ACHN (cell line): ENCODE measurements at places on chromosomes 2 and 18.

GRCh38 chr2:218716070-218716469 lies 5.4 kb downstream of the TTLL4 start:
- DNase-seq, result no peak

- peak; percentile 3 for DNase-seq
These were observed 83.5 kb upstream of the RAB12 start for GRCh38 chr18:8525692-8526091.

DNA sequence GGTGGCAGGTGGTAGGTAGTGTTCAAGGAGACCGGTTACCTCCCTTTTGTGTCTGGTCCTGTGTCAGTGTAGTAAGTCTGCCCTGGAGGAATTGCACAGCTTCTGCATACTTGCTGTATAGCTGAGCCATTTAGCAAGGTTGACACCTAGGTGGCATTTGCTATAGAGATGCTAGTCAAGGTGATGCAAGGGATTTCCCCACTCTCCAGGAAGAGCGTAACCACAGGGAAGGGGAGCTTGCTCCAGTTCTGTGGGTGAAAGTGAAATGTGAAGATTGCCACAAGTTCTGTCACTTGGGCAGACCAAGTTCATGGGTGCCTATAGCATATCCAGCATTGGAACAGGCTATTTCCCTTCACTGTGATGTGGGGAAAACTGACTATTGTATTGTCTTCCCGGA lies 28.1 kb downstream of the NAT8 start:
- DNase-seq, result no peak

DNA sequence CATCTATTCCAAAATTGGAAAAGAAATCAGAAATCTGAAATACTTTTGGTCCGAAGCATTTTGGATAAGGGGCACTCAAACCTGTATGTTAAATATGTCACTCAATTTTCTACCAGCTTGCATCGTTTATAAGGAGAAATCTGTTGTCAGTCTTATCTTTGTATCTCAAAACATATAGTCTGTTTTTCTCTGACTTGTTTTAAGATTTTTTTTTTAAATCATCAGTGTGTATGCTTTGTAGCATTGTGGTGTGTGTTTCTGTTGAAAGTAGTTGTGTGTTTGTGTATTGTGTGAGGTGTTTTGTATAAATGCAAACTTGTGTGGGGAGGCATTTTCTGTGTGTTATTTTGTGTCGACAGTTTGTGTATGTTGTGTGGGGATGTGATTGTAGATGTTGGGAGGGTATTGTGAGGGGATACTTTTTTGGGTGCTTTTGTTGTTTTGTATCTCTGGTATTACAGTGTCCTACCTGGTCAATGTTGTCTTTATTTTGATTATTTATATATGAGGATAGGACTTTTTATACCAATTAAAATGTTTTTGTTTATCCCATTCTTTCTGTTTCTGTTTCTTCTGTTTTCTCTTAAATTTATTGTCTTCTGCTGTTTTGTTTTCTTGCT lies 30.9 kb downstream of the SMCHD1 start:
- peak; percentile 13 for DNase-seq

DNA sequence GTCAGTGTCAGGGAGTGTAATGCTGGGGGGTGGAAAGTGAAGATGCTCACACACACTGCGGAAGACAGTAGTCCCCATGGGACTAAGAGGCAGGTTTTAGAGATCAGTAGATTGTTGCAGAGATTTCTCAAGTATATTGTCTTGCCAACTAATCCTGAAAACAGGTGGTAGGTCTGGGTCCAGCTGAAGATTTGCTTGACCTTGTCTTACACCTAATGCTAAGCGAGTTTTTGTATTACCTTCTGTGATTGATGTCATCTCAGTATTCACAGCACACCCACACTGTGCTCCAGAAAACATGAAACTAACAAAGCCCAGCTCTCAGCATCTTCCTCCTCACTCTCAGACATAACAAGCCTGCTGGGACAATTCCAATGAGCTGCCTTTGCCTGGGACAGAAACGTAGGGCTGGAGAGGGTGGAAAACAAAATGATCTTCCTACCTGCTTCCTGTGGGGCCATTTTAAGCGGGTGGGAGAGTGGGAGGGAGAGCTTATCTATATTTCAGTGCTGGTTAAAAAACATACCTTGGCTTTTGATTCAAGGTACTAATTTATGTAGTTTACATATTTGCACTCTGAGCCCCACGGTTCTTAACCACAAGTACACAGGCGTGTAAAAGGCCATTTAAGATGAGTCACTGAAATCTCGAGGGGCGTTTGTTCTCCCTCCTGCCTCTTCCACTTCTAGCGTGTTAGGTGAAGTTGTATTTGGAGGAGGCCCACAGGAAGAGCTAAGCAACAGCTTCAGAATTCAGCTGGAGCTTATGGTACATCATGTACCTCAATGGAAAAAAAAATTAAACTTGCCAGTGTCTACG lies 23.1 kb upstream of the RBMS1 start:
- no peak for DNase-seq

DNA sequence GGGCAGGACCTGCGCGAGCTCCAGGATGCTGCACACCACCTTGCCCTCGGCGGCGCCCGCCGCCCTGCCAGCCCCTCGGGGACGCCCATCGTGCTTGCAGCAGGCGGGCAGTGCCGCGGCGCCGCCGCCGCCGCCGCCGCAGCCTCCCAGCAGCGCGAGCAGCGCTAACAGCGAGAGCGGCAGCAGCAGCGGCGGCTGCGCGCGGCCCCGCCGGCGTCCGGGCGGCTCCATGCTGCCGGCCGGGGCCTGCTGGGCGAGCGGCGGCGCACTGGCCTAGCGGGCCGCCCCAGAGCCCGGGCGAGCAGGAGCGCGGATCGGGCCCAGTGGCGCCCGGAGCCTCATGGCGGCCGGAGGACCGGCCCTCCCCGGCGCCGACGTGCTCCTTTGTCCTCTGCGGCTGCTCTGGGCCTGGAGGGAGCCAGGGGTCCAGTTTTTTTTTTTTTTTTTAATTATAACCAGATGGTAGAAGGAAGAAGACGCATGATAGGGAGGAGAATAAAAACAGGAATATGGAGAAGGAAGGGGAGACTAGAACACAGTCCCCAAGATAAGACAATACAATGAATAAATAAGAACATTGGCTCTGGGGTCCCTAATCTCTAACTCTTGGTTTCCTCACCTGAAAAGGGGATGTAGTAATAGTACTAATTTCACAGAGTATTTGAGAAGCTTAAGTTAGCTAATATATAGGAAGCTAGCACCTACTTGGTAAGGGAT lies 17.1 kb upstream of the ANKRD62 start:
- no peak for DNase-seq

DNA sequence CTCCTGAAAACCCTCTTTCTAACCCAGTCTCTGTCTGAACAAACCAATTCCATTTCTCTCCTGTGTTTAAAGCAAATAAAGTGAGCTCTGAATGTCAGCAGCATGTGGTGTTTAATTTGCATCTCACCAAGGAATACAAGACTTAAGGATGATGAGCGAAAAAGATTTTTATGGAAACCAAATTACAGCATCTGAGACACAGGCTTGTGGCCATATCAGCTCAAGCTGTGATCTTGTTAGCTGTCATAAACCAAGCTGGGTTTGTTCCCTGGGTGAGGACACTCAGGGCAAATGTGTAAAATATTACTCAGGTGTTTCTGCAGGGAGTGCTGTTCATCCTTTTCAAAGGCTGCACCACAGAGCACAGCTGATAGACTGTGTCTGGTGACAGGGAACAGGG lies 129.3 kb upstream of the REV1 start:
- no peak for DNase-seq

DNA sequence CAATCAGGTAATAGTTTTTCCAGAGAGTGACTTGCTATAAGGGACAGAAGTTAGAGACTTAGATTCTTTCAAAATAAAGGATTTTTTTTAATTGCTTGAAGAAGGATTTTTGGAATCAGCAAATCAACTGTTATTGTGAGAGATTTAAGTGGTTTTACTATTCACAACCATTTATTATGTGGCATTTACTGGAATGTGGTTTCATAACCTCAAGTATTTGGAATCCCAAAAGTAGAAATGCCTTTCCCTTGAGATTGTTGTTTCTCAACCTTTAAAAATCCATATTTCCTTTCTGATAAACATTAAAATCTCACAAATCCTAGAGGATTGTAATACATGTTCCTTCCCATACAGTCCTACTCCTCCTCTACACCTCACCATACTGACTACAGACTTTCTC lies 5.0 kb downstream of the TANK start:
- DNase-seq, result peak; percentile 36

DNA sequence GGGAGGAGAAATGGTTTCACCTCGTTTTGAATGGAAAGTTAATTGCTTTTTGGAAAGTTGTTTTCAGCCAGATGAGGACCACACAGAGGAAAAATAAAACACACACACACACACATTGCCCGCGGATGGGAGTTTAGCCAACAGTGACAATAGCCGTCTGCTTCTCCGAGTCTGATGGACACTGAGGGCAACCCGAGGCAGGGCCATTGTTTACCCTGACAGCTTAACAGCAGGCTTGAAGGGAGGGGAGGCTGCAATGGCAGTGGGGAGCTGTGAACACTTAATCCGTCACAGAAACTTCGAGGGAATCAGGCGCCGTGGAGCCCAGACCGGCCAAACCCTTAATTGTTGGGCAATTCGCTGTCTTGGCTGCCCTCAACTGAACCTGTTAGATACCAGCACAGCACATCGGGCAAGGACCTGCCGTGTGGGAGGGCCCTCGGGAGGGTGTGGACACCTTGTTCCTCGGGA lies 145.9 kb downstream of the ACKR3 start:
- no peak for DNase-seq

- peak; percentile 54 for DNase-seq
These were observed 282.7 kb downstream of the PARD3B start for GRCh38 chr2:204827701-204828590.

GRCh38 chr18:64180171-64180570 lies 31.3 kb upstream of the LINC00305 start:
- no peak for DNase-seq

GRCh38 chr2:161131074-161131680 lies 29.1 kb upstream of the TANK start:
- DNase-seq, result no peak

GRCh38 chr2:37654932-37655841 lies 16.3 kb downstream of the CDC42EP3 start:
- no peak for DNase-seq

DNA sequence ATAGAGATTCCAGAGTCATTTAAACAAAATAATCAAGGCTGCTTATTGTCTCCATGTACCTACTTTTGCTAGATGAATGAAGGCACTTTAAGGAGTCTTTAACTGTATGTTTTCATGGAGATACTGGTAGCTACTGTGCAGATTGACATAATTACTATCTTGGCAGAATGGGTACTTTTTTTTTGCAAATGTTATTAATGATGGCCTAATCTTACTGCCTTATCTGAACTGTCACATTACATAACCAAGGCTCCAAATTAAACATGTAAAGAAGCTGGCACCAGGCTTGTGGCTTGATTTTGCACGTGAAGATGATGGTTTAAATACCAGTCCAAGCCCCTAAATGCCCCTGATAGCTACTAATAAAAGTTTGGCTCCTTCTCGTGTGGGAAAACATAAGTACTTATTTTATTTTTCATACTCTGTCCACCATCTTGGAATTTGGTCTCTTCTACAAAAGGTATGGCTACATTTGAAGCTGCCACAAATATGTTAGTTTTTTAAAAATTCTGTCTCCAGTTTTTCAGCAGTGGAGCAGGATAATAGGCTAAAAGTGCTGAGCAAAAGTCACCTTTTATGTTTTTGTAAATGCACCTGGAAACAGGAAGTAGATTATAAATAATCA lies 4.1 kb downstream of the TRIB2 start:
- DNase-seq, result no peak

- no peak for DNase-seq
These were observed 5.1 kb downstream of the GPR75 start for GRCh38 chr2:53854678-53855077.

DNA sequence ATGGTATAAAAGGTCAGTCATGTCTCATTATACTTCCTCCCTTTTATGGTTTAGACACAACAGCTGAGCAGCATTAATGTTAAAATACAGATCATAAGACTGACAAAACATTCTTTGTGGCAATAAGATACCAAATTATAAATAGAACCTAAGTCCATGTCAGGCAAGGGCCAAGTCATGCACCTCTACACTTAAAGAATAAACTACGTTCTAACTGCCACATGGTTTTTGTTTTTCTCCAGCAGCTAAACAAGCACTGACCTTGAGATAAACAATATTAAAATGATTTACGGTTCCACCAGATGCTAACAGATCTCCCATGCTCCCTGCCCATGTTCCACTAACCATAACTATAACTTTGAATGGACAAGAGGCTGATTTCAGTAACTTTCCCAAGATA lies 368.6 kb upstream of the TFPI start:
- DNase-seq, result no peak

- peak; percentile 62 for DNase-seq
These were observed 79.4 kb downstream of the TMEM182 start for GRCh38 chr2:102841107-102841840.

- no peak for DNase-seq
These were observed 84.9 kb downstream of the CMPK2 start for GRCh38 chr2:6780765-6781274.

- peak; percentile 6 for DNase-seq
These were observed 57.7 kb upstream of the SEMA4C start for GRCh38 chr2:96927405-96928171.
